Midbrain (tissue), 1 donor: ENCODE measurements at places on chromosomes 11 and 22.

GRCh38 chr11:28727254-28727653, 619.1 kb downstream of the METTL15 start:
- DNase-seq, result no peak

GRCh38 chr22:46103181-46103580, 47.1 kb upstream of the PPARA start:
- DNase-seq, result no peak

DNA sequence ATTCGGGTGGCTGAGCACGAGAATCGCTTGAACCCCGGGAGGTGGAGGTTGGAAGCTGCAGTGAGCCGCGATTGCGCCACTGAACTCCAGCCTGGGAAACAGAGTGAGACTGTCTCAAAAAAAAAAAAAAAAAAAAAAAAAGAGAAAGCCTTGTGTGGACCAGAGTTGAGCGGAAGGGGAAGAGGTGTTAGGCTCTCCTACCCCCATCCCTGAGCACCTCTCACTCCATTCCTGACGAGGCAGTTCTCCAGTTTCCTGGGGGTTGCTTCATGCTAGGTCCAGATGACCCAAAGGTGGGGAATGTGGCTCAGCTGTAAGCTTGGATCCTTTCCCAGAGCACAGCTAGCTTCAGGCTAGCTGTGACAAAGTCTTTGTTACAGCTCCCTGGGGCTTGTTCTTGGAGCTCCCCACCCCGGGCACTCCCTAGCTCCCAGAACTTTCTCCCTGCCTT, 8.8 kb upstream of the DNAL4 start:
- no peak for DNase-seq

- DNase-seq, result no peak
These were observed 33.3 kb downstream of the CADM1 start for GRCh38 chr11:115470928-115471327.

- peak; percentile 63 for DNase-seq
These were observed 25.6 kb downstream of the FADS2 start for GRCh38 chr11:61853698-61854169.

DNA sequence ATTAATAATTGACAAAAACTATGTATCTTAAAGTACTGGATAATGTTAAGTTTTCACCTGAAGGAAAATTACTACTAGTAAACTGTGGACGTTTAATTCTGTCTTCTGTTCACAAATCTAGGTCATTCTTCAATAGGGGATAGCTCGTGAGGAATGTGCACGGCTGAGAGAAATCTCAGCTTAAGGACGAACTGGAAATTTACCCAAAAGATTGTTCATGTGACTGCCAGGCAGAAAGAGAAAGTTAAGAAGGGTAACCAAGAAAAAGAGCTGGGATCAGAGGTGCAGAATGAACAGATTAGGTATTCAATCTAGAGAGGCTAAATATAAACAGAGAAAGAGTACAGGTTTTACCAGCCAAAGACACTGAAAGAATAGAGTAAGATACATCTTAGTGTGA, 245.3 kb downstream of the CASP12 start:
- DNase-seq, result no peak

DNA sequence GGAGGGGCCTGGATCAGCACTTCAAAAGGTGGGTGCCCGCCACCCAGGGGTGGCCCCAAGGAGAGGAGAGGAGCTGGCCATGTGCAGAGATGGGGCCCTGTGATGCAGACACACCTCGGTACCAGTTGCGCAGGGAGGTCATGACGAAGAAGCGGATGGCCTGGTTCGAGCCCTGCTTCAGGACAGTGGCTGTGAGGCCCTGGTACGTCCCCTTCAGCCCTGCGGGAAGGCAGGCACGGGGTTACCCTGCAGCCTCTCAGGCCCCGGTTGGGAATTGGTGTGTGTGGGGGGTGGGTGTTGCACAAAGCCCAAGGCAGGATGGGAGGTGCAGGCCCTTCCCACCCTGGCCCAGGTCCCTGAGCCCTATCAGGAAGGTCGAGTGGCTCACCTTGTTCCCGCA, 1.8 kb downstream of the SLC25A1 start:
- no peak for DNase-seq

DNA sequence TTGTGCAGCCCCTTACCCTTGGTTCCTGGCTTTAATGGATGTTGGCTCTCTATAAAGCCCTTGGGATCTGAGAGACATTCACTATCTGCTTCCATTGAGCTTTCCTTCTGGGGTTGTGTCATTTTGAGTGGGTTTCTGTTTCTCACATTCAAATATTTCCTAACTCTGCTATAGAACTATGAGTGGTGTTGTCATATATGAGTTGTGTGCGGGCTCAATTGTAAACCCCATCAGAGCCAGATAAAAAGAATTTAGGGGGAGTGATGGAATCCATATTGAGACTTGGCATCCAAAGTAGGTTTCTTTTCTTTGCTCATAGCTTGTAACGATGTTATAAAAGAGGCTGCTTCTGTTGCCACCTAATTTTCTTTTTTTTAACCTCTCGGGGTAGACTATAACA, 41.8 kb upstream of the SPON1 start:
- DNase-seq, result no peak

GRCh38 chr11:65637794-65638419, at the start of gene SIPA1:
SIPA1 (plus strand) TSS chr11:65638101; CDS start chr11:65640922, 2,821 bp downstream.
- DNase-seq, result peak; percentile 79

DNA sequence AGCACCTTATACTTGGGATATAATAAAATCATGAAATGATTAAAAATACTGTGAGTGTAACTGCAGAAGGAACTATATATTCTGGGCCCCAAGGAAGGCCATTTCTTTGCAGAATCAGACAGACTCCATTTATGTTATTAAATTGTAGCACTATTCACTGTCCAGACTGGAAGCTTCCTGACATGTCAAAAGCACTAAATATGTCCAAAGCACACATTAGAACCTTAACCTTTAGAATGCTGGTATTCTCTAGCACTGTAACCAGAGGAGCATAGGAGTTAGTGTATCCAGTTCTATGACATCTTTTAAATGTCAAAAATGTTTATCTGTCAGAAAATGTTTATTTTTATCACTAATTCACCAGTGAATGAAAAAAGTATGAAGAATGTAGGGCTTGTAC, 246.9 kb downstream of the CADM1 start:
- no peak for DNase-seq

DNA sequence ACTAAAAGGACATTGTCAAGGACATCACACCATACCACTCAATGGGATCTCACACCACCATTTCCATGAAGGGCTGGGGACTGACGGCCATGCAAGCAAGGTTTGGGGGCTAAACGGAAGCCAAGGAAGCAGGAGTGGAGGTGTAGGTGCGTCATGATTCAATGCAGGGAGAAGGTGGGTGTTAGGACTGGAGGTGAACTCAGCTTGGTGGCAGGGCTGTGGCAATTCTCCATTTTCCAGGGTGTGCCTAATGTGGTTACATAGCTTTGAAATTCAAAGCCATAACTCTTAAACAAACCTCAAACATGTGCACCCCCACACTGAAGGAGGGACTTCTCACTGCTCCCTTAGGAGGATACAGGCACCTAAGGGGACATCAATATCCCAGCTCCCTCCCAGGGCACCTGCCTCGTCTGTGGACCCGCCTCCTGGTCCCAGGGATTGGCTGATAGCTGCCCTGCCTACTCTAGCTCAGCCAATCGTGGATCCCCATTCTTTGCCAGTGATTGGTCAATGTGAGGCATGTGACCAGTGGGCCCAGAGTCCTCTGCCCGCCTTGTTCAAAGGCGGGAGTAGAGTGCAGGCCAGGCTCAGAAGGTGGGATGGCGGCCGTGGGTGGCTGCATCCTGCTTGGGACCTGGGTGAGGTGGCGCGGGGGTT, 64.6 kb downstream of the CTTN start:
- no peak for DNase-seq

DNA sequence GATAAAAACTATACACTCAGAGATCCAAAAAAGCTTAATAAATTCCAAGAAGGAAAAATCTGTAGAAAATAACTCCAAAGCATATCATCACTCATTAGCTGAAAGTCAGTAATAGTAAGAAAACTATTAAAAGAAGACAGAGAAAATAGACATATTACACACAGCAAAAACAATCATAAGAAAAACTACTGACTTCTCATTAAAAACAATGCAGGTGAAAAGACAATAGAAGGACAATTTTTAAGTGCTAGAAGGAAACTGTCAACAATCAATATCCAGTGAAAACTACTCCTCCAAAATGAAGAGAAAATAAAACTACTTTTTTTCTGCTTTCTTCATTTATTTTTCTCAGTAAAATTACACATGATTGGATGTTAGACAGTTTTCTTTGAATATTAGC, 56.5 kb downstream of the BLID start:
- no peak for DNase-seq

GRCh38 chr11:69074375-69075140, 25.8 kb downstream of the TPCN2 start:
- DNase-seq, result no peak

DNA sequence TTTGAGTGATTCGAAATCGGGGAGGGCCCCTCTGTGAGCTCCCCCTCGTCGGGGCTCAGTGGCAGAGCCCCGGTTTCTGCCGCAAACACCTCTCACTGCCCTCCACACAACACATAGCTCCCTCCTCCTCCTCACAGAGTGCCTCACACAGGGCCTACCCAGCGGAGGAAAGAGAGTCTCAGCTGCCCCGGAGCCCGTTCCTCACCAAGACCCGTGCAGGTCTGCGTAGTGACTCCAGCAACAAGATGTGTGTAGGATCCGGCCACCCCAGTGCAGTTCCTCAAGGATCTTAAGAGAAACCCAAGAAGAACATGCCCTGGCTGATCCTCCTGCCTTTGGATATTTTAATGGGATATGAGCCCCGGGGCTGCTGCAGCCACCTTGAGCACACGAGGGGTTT, 238.4 kb downstream of the BRD1 start:
- DNase-seq, result no peak

GRCh38 chr22:19713650-19714311, 522 bp upstream of the SEPTIN5 start:
- DNase-seq, result no peak

DNA sequence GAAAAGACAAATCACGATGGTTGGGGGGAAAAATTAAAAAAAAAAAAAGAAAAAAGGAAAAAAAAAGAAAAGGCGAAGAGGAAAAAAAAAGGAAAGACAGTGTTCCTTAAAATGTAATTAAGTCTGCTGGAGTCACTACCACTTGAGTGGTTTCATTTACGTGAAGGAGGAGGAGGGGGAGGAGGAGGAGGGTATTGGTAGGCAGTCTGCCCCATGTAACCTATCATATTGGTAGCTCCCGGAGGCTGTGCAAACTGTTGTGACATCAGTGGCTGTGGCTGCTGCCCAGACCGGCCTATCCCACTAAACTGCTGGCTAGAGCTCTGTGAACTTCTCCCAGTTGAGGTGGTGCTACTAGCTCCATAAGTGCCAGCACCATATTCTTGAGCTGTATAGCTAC, 17.9 kb downstream of the KDELR3 start:
- no peak for DNase-seq

- no peak for DNase-seq
These were observed 49.9 kb downstream of the ZNRF3 start for GRCh38 chr22:28933321-28933720.

- no peak for DNase-seq
These were observed 30.8 kb downstream of the ST14 start for GRCh38 chr11:130190371-130190881.

GRCh38 chr11:67626970-67627369, 2.8 kb downstream of the NUDT8 start:
- DNase-seq, result no peak

DNA sequence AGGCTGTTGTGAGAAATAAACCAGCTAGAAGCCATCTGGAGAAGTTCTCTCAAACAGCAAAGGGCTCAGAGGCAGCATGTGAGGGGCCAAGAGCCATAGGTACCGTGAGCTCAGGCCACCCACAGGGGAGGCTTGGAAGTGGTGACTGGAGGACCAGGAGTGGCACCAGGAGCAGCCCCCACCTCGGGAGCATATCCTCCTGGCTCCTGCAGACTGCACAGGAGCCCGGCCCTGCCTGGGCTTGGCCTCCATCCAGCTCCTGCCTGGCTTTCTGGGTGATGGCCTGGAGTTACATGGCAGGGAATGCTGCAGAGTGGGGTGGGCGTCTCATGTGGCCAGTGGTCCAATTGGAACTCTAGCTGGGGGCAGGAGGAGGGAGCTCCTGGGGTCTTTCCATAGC, 4.2 kb upstream of the MPPED1 start:
- no peak for DNase-seq

DNA sequence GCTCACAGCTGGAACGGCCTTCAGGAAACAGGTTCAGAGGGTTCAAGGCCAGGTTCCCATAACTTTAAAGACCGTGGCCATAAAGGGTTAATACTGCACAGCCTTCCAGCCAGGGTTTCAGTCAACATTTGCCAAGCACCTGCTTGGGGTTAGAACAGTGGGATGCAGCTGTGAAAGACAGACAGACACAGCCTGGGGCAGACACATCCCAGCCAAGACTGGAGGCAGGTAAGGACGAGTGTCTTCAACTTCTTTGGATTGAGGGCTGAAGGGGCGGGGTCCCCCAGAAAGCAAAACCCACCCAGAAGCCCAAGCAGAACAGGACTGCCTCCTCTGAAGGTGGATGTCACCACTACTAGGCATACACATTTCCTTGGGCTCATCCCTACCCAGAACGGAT, 14.3 kb downstream of the ARFGAP2 start:
- DNase-seq, result no peak

GRCh38 chr11:34049028-34049427, 2.5 kb upstream of the CAPRIN1 start:
- no peak for DNase-seq

- DNase-seq, result peak; percentile 78
These were observed 6.7 kb upstream of the MCAM start for GRCh38 chr11:119323532-119324033.

DNA sequence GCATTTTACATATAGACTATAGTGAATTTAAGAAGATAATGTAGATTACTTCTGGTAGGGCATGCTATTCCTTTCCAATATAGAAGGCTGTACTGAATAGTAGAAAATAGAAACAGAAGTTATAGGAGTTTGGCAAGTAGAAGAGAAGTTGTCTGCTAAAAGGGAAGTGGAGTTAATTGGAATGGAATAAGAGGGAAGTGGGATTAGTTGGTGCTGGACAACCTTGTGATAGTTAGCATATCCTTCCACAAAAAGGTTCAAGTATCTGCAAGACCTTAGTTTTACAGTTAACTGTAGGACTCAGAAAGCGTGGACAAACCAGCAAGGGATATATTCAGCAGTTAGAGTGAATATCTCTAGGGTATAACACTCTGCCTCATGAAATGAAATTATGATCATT, 185.5 kb downstream of the SWAP70 start:
- DNase-seq, result peak; percentile 5

DNA sequence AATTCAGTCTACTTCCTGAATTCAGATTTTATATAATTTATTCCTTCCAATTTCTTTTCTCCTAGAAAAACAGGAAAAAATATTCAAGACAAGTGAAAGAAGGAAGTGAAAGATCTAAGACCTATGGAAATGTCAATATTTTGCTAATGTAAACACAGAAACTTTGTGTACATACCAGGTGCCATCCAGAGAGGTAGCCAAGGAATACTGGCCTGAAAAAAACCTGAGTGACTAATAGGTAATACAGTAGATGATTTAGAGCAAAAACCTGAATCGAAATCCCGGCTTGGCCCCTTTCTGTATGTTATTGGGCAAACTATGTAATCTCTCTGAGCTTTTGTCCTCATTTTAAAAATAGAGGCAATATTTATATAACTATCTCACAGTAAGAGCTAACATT, 59.2 kb upstream of the FSHB start:
- no peak for DNase-seq
